ENCODE measurements at places on chromosomes 7 and 10.

GRCh38 chr10:9253121-9253520 is 1198.6 kb downstream of the GATA3 start:
- DNase-seq, result no peak

GRCh38 chr7:68461430-68461829 is 1136.8 kb upstream of the AUTS2 start:
- no peak for DNase-seq

DNA sequence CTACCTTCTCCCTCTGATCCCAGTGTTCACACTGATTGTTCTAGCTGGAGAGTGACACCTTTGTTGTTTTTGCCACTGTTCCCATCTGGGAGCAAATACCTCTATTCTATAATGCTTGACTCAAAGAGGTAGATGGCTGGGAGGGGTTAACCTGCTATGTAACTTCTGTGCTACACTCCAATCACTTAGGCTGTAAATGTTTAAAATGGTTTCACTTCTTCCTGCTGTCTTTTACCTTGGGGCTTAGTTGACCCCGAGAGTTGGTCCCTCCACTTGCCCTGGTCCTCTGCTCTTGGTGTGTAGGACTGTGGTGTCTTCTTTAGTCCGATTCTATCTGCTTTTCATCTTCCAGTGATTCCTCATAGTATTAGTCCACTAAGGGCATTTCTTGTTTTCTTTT is 22.3 kb downstream of the KLHDC10 start:
- no peak for DNase-seq

GRCh38 chr10:29841724-29842649 is 207.2 kb upstream of the SVIL start:
- no peak for DNase-seq

- no peak for DNase-seq
These were observed 28.2 kb downstream of the NOD1 start for GRCh38 chr7:30450240-30450982.

DNA sequence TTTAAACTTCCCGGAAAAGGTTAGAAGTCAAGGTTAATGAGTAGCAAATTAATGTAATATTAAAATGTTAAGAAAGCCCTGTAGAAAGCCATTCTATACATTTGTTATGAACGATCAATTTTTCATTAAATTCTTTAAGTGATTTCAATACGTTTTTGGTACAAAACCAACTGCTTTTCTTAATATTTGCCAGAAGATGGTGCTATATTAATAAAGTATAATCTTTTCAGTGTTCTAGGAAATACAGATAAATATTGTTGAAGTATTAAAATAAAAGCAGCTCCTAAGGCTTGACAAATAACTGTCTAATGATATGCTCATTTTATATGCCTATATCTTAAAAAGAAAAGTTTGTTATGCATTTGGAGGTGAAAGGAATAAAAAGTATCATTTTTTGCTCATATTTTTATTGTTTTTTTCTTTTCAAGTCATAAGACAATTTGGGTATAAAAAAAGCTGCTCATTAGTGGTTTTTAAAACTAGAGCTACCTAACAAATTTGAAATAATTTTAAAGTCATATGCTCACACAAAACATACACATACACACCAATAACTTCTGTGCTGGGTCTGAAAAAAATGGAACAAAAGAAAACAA is 130.3 kb upstream of the POT1 start:
- no peak for DNase-seq

DNA sequence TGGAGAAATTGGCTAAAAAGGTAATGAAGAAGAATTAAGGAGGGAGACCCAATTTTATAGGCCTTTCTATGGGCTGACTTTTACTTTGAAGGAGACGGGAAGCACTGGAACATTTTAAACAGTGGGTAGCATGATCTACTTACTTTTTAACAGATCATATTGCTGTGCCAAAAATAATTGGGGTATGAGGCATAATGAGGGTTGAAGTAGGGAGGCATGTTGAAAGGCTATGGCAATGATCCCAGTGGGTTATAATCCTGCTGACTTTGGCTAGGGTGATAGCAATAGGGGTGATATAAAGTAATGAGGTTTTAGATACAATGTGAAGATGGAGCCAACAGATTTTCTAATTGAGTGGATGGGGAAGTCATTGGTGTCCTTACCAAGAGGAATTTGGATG is 73.2 kb downstream of the GPR37 start:
- no peak for DNase-seq

DNA sequence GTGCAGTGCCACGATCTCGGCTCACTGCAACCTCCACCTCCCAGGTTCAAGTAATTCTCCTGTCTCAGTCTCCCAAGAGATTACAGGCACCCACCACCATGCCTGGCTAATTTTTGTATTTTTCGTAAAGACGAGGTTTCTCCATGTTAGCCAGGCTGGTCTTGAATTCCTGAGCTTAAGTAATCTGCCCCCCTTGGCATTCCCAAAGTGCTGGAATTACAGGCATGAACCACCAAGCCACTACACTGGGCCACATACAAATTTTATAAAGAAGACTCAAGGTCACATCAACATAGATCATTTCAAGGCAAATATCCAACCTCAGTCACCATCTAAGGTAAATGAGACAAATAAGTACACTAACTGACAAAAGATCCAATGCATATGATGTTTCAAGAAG is 32.1 kb downstream of the IGF2BP3 start:
- DNase-seq, result no peak

GRCh38 chr10:26890956-26891355 is 30.2 kb upstream of the ABI1 start:
- DNase-seq, result no peak

DNA sequence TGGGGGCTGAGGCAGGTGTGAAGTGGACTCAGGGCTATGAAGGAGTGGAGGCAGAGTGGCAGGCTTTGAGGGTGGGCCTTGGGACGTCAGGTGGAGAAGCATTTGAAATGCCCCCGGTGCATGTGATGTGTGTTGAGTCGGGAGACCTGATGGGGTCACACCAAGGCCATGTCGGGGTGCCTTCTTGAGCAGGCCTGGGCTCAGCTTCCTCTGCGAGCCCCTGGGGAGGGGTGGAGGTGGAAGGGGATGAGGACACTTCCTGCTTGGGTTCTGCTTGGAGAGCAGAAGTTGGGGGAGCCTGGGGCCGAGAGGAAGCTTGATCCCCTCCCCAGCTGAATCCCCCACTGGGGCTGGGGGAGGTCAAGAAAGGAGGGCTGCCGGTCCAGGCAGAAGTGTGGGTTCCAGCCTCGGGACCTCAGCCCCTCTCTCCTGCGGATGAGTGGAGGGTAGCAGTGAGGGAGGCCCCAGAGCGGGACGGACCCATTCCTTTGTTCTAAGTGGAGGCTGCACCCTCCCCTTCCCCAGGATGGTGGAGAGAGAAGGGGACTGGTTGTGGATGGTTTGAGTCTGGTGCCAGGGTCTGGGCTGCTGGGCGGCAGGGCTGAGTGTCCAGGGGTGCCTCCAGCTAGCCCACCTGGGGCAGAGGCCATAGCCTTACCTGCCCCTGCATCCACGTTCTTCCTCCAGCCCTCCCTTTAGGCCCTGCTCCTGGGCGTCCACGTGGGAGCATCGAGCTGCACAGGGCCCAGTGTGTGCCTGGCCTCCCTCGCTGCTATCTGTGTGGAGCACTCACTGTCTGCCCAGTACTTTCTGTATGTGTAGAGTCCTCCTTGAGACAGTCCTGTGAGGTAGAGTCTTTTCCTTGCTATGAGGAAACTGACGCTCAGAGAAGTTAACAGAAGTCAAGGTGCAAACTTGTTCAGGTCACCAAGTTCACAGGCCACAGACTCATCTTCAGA is 36.7 kb downstream of the PRF1 start:
- DNase-seq, result no peak

DNA sequence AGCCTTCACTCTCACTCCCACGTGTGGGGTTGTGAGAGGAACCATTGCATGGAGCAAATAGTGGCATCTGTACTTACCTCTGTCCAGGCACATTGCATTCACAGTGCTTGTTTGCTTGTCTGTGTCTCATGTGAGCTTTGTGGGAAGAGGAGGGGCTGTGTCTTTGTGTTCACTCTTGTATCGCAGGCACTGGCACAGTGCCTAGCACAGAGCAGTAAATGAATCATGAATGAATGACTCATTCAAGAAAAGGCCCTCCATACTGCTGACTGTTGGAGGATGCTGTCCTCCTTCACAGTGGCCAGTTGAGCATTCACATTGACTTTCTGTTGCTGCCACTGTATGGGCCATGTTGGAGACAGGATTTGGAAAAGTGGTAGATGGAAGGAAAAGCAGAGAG is 125.3 kb downstream of the SORCS3 start:
- no peak for DNase-seq

- DNase-seq, result no peak
These were observed 50.4 kb upstream of the NKX6-2 start for GRCh38 chr10:132836248-132836831.

DNA sequence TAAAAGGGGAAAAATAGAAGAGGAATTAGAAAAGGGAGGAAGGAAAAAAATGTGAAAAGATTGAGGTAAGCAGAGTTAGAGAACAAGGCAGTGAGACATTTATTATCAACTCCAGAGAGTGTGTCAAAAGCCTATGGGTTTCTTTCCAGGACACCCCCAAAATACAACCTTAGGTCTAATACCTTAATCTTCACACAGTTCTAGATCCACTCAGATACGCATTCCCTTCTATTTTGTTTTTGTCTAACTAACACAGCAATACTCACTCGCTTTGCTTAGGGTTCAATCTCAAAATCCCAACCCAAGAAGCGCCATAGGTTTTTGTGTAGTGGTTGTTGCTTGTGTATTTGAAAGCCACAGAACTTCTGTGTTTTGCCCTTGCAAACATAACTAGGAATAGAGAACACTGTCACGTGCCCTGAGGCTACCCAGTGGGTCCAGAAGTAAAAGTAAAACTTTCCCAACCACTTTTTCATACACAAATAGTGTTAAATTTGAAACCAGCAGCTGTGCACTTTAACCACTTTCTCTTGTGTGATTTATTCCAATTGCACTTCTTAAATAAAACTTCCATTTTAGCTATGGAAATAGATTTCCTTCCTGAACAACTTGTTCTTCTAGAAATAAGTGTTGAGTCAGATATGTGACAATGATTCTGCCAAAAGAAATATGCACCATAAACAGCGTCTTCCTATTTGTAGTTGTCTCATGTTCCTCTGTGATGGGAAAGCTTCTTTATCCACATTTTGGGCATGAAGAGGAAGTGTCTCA is 414.7 kb upstream of the GHITM start:
- DNase-seq, result no peak

GRCh38 chr10:82981137-82981723 is 1106.2 kb downstream of the NRG3 start:
- no peak for DNase-seq

DNA sequence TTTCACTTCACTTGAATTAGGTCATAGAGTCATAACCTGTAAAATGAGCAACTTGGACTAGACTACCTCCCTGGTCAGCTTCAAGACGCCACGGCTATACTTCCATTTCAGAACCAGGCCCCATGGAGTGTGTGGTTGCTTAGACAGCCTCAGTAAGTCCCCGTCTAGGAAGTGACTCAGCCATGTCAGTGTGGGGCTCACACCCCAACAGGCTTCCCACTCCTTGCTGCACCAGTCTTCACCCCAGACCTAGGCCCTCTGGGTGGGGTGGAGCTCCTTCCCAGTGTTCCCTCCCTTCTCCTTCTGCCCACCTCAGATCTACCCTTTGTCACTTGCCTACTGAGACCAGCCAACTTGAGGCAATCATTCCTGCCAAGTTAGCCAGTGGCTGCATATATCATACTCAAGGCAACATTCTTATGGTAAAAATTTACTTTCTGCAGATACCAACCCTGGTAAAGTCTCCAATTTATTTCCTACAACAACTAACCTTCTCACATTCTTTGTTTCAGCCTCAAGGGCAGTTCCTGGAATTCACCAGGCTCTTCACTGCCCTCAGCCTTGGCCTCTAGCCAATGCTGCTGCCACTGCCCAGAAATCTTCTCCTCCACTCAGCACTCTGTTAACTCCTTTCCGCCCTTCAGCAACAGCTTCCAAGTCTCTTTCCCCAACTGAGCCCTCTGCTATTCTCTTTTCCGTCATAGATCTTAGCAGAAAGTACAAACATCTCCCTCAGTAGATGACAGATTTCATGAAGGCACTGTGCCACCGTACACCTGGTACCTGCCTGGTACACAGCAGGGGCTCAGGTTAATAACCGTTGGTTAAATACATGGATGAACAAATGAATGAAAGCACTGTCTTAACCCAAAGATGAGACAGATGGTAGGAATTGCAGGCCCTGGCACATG is 31.3 kb upstream of the ZNRF2 start:
- no peak for DNase-seq

GRCh38 chr7:139867847-139868246 is 38.8 kb downstream of the TBXAS1 start:
- no peak for DNase-seq

GRCh38 chr7:81361769-81362312 is 408.0 kb downstream of the HGF start:
- DNase-seq, result no peak

DNA sequence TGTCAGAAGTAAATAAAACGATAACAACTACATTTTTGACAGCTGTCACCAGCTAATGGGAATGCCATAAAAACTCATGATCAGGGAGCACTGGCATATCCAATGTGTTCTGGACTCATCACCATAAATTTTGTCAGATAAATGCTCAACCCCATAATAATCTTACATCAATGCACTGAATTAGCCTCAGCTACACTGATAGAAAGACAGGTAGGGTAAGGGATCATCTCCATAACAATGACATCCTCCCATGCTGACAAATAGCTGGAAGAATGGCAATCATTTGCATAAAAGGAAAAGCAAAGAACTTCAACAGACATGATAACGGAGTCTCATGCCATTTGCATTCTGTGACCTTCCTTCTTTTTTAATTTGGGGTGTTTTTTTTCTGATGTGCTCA is 352.8 kb upstream of the PFKP start:
- no peak for DNase-seq
